Activated effector memory CD4-positive, alpha-beta T cell treated with anti-CD3 and anti-CD28 coated beads, Interleukin-2, amount 50 U/mL, for 16 hours (primary cell): ENCODE measurements at places on chromosomes 5 and 9.

- no peak for DNase-seq
These were observed 68.7 kb upstream of the GRHPR start for GRCh38 chr9:37353791-37354190.

DNA sequence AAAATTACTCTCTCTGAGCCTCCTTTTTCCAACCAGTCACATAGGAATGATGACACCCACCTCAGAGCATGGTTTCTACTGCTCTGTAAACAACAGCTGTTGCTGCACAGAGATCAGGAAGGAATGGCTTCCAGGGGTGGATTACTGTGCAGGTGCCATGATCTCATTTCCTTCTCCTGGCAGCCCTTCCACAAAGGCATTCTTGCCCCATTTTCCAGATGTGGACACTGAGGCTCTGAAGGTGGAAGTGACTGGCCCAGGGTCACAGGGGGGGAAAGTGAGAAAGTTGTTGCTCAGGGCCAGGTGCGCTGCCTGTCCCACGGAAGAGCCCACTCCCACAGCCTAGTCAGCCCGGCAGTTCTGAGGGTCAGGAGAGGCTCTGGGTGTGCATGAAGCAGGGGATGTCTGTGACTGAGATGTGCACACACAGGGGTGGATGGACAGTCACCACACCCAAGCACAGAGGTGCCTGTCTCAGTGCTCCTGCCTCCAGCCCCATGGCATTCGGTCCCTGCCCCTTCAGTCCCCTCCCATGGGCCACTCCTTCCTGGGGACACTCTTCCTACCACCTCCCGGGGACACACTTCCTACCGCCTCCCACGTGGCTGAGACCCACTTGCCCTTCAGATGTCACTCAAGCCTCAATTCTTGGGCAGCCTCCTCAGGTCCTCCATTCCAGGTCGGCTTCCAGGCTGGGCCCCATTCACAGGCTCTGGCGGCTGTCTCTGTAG, 17.0 kb downstream of the FGFR4 start:
- no peak for DNase-seq

DNA sequence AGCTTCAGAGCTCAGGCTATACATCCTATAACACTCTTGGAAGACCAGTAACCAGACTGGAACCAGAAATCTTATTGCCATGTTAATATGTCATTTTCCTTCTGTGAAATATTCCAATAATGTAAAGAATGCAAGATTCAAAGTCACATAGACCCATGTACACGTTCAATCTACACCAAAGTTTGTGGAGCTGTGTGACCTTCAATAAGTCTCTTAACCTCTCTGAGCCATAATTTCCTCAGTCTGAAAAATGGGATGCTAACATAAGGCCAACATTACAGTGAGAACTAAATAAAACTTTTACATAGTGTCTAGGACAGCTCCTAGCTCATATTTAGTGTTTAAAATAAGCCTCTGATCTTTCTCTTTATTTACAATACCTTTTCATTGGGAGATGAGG, 70.4 kb downstream of the ARRDC3 start:
- DNase-seq: no peak

DNA sequence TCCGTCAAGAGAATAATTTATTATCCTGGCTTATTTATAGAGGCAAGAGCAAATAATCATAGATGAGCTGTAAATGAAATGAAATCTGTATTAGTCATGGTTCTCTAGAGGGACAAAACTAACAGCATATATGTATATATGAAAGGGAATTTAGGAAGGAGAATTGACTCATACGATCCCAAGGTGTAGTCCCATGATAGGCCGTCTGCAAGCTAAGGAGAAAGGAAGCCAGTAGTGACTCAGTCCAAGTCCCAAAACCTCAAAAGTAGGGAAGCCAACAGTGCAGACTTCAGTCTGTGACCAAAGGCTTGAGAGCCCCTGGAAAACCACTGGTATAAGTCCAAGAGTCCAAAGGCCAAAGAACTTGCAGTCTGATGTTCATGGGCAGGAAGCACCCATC, 515.9 kb upstream of the CYLC2 start:
- DNase-seq: no peak

GRCh38 chr9:73039271-73040263, 86.7 kb upstream of the ALDH1A1 start:
- no peak for DNase-seq

DNA sequence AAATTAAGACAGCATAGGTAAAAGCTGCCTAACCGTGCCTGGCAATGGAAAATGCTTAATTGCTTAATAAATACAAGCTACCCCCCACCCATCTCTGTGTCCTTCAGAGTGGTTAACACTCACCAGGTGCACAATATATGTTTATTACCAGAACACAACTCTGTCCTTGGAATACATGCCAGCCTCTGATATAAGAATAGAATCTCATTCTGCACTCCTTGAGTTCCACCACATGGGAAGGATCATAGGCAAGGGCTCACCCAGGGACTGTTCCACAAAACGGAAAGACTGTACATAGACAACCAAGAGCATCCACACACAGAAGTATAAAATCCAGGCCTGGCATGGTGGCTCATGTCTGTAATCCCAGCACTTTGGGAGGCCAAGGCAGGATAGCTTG, 91.4 kb downstream of the STRBP start:
- DNase-seq: no peak

DNA sequence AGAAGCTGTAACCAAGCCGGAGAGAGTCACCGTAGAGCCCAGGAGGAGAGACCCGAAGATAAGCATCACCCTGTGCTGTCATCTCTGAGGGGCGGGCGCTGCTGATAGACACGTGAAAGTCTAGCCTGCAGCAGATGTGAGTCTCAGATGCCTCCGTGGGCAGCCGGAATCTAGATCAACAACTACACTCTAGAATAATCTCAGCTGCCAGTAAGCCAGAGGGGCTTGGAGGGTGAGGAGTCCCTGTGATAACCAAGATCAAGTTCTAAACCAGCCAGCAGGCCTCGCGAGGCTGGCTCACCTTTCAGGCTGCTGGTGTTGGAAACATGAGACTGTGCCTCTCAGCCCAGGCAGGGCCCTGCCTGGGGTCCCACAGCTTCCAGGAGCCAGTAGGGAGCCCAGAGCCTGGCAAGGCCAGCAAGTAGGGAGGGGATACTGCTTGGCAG, 54.1 kb downstream of the DAPK1 start:
- no peak for DNase-seq
